ENCODE measurements at places on chromosomes 13 and 19.

GRCh38 chr19:17610384-17610783 lies 54.9 kb downstream of the COLGALT1 start:
- no peak for DNase-seq

DNA sequence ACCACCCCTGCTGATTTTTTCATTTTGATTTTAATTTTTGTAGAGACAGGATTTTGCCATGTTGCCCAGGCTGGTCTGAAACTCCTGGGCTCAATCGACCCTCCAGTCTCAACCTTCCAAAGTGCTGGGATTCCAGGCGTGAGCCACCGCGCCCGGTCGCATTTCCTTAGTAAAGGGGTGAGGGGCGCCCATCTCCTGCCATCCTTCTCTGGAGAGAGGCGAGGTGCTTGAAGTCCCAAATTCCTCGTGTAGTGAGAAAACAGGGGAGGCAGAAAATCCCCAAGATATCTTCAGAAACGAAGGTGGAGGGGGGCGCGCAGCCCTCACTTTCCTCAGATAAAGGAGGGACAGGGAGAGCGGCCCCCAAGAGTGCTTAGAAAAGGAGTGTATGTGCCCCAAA lies 21.0 kb upstream of the GATAD2A start:
- no peak for DNase-seq

DNA sequence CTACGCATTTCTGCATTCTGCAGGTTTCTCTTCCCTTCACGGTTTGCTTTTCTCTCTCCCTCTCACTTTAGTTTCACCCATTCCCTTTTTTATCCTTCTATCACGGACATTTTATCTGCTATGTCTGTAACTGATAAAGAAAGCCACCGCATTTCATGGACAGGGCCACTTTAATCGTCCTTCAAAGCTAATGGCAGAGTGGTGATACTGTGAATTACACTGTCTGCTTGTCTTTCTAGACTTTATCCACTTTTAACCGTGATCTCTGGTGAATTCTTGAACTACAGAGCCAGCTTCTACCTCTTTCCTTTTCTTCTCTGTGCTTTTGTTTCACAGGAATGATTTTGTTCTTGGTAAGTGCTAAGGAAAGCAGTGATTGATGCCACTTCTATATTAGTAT lies 760.4 kb downstream of the PCDH9 start:
- DNase-seq, result no peak

- no peak for DNase-seq
Measured at GRCh38 chr13:101149735-101150384, 266.4 kb downstream of the NALCN start.

DNA sequence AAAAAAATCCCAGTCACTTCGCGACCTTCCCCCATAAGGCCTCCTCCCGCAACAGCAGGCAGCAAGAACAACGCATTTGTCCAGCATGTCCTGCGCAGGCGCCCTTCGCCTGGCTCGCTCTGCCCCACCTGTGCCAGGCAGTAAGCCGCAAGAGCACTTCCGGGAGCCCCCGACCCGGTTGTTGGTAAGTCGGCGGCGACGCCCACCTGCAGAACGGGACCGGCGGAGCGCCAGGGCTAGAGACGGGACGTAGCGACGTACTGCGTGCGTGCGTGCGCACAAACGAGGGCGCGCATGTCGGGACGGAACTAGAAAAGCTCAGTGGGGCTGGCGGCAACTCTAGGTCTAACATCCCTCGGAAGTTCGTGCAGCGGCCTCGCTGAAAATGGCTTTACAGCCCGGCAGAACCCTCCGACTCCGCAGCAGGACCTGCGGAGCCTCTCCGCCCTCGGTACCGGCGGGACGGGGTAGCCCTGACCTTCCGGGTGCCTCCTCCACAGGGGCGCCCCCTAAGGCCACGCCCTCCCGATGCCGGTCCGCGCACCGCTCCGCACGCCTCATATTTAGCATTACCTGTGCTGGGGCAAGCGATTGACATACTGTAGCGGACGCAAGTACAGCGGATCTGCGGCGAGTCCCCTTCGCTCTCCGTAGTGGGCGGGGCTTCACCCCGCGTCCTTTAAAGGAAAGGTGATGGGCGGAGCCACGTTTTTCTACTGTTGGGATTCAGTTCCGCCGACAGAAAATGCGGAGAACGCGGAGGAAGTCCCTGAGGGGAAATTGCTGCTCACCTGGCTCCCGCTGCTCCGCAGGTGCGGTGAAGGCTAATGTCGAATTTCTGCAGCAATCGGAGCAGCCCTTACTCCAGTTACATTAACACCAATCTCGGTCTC lies at the start of gene MTIF3:
MTIF3 (minus strand) TSS at position 629 of the 893 bp plus-strand sequence. CDS start 10,116 bp downstream, outside the sequence.
- DNase-seq, result peak; percentile 95

DNA sequence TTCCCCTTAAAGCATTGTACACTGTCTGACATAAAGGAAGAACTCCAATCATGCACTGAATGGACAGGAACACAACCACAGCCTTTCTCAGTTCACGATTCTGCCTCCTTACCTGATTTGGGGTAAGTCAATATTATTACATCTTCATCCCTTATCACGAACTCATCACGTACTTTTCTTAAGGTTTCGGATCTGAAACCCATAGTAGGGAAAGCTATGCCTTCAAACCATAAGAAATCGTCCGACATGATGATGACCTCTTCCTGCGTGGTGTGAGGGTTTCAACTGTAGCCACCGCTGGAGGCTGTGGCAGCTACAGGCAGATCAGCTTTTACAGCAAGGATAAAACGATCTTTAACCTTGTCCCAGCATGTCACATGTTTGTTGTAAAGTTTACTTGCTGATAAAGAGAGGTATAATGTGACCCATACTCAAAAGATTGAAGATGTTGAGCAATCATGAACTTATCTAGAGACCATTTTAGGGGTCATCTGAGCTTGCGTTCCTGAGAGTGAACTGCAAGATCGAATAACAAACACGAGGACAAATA lies at the start of gene SULT2A1:
SULT2A1 (minus strand) TSS at position 306 of the 550 bp plus-strand sequence; CDS start at position 248, 58 bp downstream.
- no peak for DNase-seq

GRCh38 chr13:59829690-59830089 lies 334.0 kb downstream of the DIAPH3 start:
- no peak for DNase-seq

- DNase-seq, result no peak
Measured at GRCh38 chr19:35558400-35559280, 4.8 kb downstream of the ATP4A start.

DNA sequence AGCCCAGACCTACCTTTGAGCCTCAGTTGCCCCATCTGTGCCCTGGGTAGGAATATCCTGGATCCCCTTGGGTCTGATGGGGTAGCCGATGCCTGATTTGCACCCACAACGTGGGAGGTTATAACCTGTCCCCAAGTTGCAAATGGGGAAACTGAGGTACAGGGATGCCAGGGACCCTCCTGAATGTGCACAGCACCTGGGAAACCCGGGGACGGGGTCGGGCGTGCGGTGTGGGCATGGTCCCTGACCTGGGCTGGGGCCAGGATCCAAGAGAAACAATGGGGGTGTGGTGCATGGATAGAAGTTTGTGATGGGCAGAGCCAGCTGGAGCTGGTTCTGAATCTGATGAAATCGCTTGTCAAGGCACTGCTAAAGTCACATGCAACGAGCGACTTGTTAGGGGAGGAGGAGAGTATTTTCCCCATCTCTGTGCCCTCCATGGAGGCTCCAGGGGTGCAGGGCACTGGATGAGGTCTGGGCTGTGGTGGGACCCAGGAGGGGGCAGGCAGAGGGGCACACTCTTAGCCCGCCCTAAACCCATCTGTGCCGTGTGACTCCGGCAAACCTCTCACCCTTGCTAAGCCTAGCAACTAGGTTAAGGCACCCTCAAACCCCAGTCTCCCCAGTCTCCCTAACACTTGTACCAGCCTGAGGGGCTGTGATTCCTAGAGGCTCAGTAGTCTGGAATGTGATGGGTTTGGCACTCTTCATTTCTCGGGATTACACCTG lies 749 bp downstream of the GDF15 start:
- no peak for DNase-seq

- DNase-seq, result no peak
Measured at GRCh38 chr19:6250024-6250615, 29.7 kb downstream of the MLLT1 start.

- no peak for DNase-seq
Measured at GRCh38 chr19:42657556-42657955, 62.8 kb upstream of the CEACAM8 start.

DNA sequence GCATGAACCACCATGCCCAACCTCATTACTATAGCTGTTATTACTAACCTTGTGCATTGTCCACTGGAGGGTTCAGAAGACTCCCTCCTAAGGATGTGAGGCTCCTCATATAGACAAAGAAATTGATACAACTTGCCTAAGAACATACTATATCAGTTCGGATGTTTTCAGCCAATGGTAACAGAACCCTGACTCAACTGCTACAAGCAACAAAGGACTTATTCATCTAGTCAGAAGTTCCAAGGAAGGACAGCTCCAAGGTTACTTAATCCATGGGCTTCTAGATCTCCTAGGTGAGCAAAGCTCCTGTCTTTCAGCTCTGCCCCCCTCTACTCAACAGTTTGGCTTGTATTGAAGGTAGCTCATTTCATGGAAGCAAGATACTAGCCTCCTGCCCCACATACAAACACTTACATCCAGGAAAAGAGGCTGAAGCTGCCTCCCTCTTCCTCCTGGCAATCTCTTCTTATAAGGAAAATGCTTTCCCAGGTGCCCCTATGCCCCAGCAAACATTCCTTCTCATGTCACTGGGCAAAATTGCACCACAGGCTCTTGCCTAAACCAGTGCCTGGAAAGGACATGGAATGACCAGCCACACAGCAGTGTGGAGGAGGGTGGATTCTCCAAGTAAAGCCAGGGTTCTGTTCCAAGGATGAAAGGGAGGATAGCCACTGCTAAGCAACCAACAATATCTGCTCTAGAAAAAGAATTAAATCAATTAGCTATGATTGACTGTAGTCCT lies 497.8 kb downstream of the FOXO1 start:
- no peak for DNase-seq

- peak; percentile 14 for DNase-seq
Measured at GRCh38 chr19:3852614-3853254, 16.1 kb downstream of the ZFR2 start.

- no peak for DNase-seq
Measured at GRCh38 chr13:27772651-27773425, 19.4 kb upstream of the GSX1 start.
